NCI-H2171 (cell line): ENCODE measurements at places on chromosomes 5 and 9.

GRCh38 chr5:150642991-150643710 is 2.7 kb downstream of the SYNPO start:
- DNase-seq, result no peak

- no peak for DNase-seq
Measured at GRCh38 chr9:19030899-19031298, 2.1 kb downstream of the SAXO1 start.

GRCh38 chr9:128153060-128153946 is 4.0 kb downstream of the LCN2 start:
- DNase-seq, result no peak

- DNase-seq, result no peak
Measured at GRCh38 chr5:136098176-136098575, 34.5 kb upstream of the SMAD5 start.

DNA sequence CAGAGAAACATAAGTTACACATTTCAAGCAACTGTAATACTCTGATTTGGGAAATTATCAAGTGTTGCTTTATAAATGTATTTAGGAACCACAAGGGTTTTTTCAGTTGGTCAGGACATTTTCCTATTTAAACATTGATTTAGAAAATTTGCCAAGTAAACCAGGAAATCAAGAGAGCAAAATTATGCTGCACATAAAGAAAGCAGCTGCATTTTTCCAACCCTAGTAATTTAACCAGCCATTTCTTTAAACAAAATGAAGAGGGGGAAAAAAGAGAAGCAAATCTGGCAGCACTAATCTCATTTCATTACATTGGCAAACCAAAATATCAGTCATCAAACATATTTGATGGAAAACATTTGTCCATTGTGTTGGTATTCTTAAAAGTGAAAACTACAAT is 271.4 kb downstream of the TLE1 start:
- no peak for DNase-seq
